ENCODE measurements at places on chromosomes 12 and 14.

- DNase-seq, result no peak
Measured at GRCh38 chr14:91728616-91729183, 3.2 kb downstream of the CATSPERB start.

DNA sequence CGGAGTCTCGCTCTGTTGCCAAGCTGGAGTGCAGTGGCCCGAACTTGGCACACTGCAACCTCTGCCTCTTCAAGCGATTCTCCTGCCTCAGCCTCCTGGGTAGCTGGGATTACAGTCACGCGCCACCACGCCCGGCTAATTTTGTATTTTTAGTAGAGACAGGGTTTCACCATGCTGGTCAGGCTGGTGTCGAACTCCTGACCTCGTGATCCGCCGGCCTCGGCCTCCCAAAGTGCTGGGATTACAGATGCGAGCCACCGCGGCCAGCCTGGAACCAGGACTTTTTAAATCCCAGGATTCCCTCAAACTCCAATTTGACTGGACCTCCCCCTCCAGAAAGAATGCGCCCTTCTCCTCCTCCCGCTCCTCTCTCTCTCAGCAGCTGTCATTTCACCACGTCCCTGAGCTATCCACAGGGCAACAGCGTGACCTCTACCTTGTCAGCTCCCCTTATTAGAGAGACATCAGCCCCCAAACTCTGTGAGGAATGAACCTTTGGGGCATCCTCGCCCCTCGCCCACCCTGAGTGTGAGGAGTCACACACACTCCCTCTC, 2.0 kb downstream of the ESYT1 start:
- no peak for DNase-seq

DNA sequence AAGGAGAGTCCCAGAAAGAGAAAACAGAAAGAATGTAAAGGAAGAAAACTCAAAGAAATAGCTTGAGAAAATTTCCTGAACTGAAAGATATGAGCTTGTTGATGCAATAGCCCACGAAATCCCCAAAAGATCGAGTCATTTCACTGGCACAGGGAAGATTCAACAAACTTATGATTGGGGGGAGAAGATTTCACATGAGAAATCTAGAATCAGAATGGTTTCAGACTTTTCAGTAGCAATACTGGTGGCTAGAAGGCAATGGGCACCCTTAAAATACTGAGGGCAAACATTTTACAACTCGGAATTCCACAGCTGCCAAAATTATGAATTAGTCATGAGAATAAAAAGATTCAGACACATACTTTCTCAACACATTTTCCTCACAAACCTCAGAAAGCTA, 8.9 kb upstream of the KRT7 start:
- no peak for DNase-seq

DNA sequence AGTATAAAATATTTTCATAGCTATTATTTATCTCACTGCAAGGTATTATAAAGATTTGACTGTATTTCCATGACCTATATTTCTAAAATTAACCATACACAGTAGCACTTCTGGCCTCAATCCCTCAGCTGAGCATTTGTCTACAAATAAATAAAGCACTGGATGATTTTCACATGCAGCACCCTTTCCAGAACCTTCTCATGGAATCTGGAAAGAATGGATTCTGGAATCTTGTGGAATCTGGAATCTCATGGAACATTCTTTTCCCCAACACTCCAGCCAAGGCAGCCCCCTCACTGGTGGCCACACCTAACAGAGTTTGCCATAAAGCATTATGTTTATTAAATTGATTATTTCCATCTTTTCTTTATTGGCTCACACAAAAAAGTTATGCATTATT, 199.2 kb downstream of the MSRB3 start:
- no peak for DNase-seq

GRCh38 chr12:53966385-53967133, 6.4 kb upstream of the HOXC11 start:
- no peak for DNase-seq

DNA sequence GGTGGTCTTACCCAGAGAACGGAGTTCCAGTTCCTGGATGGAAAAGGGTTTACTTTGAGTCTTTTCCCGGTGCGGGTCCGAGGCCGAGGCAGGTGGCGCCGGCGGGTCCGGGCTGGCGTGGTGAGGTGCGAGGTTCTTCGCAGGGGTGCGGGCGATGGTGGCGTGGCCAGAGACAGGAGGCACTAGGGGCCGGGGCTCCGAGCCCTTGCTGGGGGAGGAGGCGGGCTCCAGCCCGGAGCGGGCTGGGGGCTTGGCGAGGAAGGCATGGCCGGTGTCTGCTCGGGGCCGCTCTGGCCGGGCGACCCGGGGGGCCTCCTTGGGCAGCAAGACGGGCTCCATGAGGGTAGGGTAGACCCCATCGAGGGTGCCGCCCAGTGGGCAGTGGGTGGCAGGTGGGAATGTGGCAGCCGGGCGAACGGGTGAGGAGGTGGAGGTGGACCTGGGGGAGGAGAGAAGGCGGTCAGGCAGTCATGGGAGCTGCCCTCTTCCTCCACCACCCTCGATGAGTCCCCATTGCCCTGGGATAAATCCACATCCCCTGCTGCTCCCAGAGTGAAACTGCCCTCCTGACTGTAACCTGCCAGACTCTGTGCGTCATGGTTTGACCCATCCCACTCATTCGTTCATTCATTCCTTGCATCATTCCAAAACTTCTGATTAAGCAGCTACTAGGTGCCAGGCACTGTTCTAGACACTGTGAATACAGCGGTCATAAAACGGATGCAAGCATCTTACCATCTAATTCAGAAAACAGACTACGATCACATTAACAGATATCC, 42.0 kb downstream of the RFLNA start:
- no peak for DNase-seq

DNA sequence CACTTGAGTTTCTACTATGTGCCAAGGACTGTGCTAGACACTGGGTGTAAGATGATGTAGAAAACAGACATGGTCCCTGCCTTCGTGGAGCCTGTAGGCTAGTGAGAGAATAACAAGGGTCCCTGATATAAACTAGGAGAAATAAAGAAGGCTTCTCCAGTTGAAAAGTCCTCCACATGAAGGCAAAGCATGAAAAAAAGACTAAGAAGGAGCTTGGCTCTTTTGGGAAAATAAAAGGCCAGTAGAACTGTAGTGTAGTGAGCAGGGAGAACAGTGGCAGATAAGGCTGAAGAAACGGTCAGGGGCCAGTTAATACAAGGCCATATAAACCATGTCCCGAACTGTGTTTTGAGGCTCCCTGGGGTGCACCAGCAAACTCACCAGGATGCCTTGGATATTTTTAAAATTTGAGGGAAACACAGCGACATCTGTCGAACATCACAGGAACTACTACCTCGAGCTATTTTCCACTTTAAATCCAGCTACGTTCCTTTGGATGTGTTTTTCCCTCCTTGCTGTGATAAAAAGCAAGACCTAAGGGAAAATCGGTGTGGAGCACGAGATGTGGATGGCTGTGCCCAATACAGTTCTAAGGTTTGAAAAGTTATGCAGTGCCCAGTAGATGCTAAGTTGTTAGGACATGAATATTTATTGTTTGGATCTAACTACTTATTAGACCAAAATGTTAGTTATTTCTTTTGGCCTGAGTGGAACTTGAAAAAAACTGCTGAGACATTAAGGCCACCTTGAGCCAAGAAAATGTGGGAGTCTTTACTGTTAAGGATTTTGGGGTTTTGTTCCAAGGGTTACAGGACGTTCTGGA, 8.5 kb upstream of the CFL2 start:
- no peak for DNase-seq

DNA sequence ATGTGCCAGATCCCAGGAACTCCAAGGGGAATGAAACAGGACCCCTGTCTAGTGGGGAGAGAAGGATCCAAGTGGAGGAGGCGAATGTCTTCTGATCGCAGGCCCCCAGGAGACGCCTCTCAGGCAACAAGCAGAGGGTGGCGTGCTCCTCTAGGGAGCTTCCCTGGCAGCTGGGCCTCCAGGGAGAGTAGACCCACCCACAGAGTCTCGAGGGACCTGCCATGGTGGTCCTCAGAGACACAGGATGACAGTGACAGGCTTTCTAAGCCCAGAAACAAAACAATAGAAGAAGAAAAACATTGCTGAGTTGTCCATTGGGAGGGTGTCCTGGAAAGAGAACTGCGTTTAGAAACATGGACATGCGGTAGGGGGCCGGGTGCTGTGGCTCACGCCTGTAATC, 140.6 kb upstream of the MAP1LC3B2 start:
- DNase-seq, result no peak

DNA sequence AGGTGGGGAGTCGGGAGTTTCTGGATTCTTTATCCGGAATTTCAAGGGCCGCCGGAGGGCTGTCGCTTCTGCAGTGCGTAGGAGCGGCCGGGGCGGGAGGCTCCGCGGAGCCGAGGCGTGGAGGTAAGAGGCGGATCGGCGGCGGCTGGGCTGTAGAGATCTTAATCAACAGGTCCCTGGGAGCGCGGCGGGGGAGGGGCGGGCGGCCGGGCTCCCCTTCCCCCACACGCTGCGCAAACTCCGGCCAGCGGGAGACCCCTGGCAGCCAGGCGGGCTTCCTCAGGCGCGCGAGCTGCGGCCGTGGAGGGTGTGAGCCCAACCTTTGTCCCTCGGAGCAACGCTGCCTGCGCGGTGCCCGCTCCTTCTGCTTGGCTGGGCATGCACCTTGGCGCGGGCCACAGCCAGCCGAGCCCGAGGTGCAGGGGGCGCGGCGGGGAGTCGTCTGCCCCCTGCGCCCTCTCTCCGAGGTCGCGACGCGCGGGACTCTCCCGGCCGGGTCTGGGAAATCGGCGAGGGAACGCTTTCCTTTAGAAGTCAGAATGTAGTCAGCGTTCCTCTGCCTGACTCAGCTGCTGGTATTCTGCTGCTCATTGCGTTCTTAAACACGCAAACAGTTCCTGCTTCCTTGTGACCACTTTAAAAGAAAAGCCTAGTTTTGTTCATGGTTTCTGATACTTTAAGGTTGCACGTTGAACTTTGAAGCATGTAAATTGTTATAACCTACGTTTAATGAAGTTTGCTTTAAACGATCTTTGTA, at the start of gene PALS1:
TSS of gene PALS1 (plus strand) at position 25 of the 757 bp plus-strand sequence. CDS start 37,736 bp downstream, outside the sequence.
- DNase-seq, result peak; percentile 20

- no peak for DNase-seq
Measured at GRCh38 chr12:69630191-69630590, 19.5 kb upstream of the LRRC10 start.
